ENCODE measurements at places on chromosomes 4 and X.

DNA sequence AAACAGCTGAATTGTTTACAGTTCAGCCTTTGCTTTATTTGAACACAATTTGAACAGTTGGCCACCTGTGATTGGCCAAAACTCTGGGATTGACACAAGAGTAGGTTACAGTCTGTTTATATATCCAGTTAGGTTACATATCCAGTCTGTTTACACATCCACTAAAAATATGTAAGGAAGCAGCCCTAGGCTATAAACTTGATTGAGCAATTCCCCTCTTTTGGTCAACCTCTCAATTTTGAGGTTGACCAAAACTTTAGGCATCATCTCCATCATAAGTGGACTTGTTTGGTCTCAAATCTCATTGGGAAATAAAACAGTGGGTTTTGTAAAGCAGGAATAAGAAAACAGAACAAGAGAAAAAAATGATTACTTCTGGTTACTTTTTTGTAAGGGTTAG, 190.8 kb downstream of the SPATA18 start:
- DNase-seq = no peak

DNA sequence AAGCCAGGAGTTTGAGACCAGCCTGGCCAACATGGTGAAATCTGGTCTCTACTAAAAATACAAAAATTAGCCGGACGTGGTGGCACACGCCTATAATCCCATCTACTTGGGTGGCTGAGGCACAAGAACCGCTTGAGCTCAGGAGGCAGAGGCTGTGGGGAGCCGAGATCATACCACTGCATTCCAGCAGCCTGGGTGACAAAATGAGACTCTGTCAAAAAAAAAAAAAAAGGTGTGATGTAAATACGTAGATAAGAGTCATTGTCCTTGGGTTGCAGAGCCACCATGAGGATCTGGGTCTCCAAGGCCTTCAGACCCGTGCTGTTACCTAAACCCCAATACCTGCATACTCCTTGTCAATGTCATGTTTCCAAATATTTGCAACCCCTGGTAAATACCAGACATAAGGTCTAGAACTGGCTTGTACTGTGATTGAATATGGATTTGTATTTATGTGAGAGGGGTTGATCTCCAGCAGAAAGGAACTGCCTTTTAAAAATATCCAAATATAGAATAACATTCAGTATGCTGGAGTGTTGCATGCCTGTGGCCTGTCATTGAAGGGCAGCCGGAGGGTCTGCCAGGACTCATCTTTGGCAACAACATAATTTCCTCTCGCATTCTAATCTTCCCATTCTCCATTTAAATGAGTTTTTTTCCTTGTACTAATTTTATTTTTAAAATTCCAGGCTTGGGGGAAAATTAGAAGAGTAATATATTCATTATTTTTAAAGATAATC, 40.4 kb downstream of the ATXN3L start:
- DNase-seq = no peak

- no peak for DNase-seq
These were observed 220.6 kb upstream of the S100G start for GRCh38 chrX:16429406-16429805.

GRCh38 chr4:166823126-166823525, 411.2 kb downstream of the SPOCK3 start:
- no peak for DNase-seq

DNA sequence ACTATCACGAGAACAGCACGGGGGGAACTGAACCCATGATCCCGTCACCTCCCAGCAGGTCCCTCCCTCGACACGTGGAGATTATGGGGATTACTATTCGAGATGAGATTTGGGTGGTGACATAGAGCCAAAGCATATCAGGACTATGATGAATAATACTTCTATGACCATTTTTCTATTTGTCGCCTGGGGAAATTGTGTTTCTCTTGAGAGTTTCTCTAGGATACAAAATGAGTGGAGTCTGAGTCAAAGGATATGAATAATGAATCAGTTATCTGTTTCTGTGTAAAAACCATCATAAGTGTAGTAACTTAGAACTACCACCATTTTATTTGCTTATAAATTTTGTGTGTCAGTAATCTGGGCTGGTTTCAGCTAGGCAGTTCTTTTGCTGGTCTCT, 533.0 kb upstream of the ARX start:
- DNase-seq = no peak

GRCh38 chr4:48862038-48862437, 31.1 kb downstream of the OCIAD1 start:
- no peak for DNase-seq

GRCh38 chr4:174946246-174946645, 28.1 kb downstream of the ADAM29 start:
- DNase-seq = no peak

DNA sequence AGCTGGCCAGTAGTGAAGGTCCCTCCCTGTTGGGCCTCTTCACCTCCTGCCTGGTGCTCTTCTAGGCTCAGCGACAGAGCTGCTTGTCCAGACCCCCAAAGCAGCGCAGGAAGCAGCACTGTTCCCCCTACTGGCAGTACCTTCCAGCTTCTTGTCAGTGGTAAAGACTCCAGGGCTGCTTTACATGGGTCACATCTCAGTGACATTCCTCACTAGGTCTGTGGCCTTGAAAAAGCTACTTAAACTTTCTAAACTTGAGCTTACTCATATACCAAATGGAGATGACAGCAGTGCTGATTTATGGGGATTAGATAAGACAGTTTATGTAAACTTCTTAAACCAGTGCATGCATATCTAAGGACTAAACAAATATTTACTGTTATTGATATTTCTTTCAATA, 117.3 kb downstream of the FAT4 start:
- DNase-seq = no peak

- no peak for DNase-seq
These were observed 5.2 kb downstream of the KLF3 start for GRCh38 chr4:38669208-38669607.

- DNase-seq = peak; percentile 21
These were observed at the start of gene CDK16 for GRCh38 chrX:47218280-47218919. TSS of gene CDK16 (plus strand) at chrX:47218681. CDS start at chrX:47223558, 4,877 bp downstream.

All from SHP77 treated with DMSO at 0.1 percent for 48 hours (cell line).